NK-92 treated with Interleukin-12 subunit alpha and Interleukin-12 subunit beta, amount 100 ng/mL, for 24 hours (cell line): ENCODE measurements at places on chromosomes 12 and 14.

GRCh38 chr12:119461636-119462214 lies 127.2 kb downstream of the CCDC60 start:
- no peak for DNase-seq

DNA sequence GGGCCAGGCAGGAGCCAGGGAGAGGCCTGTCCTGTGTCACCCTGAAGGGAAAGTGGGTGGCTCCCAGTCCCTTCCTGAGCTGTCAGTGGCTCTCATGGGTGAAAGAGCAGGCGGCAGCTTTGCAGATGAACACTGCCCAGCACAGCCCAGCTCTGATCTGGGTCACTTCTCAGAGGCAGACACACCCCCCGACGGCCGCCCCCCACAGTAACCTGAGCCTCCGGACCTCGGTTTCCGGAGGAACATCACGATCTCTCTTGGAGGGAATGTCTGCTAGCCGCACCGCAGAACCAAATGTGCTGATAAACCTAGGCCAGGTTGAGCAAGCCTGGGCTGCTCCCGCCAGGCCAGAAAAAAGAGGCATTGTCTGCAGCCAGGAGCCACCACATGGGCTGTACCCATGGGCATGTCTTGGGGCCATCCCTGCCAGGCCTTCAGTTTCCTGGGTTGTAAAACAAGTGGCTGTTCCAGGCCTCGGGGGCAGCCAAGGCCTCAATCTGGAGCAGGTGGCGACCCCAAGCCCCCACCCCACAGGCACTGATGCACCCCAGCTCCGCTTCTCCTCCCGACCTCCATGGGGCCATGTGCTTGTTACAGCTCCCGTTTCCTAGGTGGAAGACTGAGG lies 57.6 kb downstream of the NCOR2 start:
- DNase-seq, result no peak

- no peak for DNase-seq
Measured at GRCh38 chr14:24947131-24947530, 102.8 kb downstream of the STXBP6 start.

DNA sequence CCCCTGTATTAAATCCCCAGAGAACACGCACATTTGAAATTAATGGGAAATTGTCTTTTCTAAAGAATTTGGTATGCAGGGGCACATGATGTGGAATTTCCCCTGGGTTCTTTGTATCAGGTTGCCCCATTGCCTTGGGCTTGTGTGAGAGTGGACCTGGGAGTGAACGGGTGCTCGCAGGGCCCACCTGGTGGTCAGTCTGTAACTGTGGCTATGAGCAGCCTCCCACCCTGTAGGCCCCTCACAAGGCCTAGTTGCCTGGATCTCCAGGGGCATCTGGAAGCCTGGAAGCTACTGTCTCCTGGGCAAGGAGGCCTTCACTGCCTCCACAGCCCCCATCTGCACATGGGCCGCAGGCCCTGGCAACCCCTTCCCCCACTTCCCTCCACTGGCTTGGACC lies 96.7 kb downstream of the SLC25A47 start:
- no peak for DNase-seq

DNA sequence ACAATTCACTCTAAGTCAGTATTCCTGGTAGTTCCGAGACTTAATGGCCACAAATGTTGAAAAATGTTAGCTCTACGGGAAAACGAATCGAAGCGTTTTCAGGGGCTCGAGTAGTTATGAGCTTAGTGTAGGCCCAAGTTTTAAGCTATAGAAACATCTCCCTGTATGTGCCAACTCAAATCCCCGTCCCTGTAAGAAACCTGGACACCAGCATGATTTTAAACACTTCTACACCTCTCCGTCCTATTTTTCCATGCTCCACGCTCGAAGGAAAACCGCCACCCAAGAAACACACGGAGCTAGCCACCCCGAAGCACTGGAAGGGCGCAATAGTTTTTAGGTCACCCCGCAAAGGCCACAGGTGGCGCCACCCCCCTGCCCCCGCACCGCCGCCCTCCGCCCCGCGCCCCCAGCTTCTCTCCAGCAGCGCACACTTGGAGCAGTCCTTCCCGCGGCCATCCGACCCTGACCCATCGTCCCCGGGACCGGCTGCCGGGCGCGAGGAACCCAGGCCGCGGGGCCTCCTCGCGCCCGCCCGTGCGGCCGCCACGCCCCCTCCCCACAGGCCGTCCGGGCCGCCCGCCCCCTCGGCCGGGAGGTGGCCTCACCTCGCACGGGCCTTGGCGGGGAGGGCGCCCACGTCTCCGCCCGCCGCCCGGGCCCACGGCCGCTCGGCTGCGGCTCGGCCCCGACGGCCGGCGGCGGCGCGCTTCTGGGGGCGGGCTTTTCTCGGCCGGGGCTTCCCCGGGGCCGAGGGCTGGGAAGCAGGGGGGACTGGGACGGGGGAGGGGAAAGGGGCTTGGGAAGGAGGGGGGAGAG lies 522 bp downstream of the R3HDM2 start:
- DNase-seq, result peak; percentile 56
